ENCODE measurements at places on chromosomes 4 and X.

GRCh38 chrX:154457491-154458115 lies 478 bp upstream of the PLXNA3 start:
- DNase-seq = no peak

- no peak for DNase-seq
These were observed 207.4 kb upstream of the MAOA start for GRCh38 chrX:43448688-43449087.

DNA sequence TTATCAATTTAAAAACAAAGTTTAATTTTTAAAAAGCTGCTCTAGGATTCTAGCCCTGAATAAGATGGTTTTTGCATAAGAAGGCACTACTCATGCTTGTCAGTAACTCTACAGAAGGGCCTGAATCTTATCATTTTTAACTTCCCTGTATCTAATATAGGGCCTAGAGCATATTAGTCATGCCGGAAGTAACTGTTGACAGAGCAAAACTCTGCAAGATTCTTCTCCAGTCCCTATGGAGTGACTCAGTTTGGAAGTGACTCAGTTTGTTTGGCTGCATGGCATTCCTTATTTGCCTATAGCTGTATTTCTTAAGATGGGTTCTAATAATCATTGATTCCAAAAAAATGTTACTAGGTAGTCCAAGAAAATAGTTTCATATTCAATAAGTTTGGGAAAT lies 431.8 kb upstream of the HTR2C start:
- no peak for DNase-seq

DNA sequence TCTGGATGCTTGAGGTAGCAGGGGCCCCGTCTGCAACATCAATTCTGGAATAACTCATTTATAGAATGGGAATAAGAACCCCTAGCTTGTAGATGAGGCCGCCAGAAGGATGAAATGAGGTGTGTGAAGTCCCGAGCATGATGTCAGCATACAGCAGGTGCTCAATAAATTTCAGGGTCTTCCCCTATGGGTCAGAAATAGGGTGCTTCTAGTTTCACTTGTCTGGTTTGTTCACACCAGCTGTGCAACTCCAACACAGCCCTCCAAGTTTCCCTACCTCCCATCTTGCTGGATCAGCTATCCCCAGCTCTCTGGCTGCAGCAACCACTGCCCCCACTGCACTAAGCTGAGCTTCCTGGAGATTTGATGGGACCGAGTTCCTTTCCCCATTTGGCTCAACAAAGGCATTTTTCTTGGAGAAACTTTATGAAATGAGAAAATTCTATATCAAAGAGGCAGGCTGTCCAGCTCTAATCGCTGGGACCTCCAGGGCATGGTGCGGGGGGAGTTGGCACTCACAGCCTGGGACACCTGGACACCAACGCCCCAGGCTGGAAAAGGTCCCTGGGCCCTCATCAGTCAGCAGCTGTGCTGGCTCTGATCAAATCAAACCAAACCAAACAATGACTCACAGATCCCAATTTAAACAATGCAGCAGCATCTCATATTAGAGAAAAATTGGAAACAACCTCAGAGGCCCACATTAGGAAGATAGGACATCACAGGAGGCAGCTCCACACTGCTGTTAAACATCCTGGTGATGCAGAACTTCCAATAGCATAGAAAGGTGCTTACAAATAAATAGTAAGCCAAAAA lies 13.3 kb downstream of the SLC2A9 start:
- DNase-seq = no peak

- DNase-seq = peak; percentile 72
These were observed 57.6 kb downstream of the MAPK10 start for GRCh38 chr4:86302251-86302650.

DNA sequence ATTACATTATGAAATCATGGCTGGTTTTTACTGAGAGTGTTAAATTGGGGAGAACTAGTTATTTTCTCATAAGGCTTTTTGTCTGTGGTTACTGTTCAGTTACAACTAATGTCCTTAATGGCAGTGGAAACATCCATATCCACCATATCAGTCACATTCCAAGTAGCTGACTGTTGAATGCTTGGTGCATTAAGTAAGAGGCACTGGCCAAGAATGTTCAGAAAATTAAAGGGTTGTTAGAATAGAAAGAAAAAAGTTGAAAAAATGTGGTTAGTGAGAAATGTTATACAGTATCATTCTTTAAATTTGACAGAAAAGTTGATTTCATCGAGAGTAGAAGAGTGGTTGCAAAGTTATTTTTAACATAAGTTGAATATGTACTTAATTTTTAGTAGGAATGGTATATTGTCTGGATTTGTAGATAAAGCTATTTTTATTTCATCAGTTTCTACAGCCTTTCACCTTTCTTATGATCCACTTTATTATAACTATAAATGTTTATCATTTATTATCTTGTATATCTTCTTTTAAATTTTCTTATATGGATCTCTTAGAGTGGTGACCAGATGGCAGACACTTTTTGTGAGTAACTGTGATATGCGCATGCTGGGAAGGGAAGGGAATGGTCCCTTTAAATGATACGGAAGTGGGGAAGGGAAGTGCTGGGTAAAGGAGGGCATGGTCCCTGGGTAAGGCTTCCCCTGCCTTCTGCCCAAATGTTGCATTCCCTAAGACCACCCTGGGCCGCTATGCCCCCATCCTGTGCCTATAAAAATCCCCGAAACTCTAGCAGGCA lies 2407.1 kb downstream of the ARAP2 start:
- no peak for DNase-seq

DNA sequence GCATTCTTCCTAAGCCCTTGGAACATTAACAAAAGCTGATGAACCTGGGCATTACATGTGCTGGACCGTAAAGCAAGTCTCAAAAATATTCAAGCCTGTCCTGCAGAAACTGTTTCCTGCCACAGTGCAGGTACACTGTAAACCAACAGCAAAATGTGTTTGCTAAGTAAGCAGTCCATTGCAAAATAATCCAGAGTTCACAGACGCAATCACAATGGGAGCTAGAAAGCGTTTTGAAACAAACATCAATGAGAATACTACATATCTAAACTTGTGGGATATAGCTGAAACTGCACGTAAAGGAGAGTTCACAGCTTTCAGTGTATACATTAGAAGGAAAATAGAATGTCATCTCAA lies 61.6 kb downstream of the RGS12 start:
- no peak for DNase-seq

DNA sequence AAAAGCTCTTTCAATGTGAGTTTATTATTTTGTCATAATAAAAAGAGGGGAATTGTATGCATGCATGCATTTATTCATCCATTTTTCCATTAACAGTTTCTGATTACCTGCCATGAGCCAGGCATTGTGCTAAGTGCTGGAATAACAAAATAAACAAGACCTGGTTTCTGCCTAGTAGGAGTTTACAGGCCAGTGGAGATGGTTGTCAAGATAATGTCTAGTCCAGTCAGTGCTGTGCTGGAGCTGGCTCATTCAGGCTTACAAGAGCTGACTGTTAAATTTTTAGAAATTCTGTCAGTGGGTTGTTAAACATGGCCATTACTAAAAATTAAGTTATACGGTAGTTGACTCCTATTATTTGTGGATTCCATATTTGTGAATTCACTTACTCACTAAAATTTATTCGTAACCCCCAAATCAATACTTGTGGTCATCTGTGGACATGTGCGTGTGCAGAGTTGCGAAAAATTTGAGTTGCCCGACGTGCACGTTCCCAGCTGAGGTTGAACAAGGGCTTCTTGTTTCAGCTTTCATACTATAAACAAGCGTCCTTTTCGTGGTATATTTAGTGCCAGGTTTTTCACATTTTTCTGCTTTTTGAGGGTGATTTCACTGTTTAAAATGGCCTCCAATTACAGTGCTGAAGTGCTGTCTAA lies 172.3 kb upstream of the RPS6KA3 start:
- no peak for DNase-seq

- DNase-seq = peak; percentile 9
These were observed 23.7 kb upstream of the PNMA3 start for GRCh38 chrX:153032397-153033118.

- no peak for DNase-seq
These were observed 9.6 kb downstream of the ARSJ start for GRCh38 chr4:113969709-113970334.

DNA sequence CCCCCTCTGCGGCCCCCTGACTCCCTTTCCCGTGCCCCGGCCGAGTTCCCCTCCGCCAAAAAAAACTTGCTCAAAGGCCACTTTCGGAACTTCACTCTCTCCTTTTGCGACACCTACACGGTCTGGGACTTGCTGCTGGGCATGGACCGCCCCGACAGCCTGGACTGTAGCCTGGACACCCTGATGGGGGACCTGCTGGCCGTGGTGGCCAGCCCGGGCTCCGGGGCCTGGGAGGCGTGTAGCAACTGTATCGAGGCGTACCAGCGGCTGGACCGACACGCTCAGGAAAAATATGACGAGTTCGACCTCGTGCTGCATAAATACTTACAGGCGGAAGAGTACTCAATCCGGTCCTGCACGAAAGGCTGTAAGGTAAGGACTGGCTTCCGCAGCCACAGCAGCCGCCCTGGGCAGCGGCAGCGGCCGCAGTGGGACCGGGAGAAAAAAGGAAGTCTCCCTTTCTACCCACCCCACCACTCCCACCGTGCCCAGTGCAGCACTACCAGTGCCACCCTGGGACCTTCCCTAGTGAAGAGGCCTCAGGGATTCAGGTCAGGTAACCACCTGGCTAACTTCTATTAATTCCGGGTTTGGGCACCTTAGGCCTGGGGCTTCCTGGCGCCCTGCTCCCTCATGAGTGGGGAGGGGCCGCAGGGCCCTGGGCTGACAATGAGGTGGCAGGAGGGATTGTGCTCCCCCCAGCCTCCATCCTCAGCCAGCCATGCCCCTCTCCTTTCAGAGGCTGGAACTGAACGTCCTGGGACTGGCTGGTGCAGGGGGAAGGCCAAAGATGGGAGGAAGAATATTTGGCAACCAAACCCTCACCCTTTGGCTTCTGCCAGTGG lies 1.9 kb downstream of the NALF2 start:
- DNase-seq = no peak

GRCh38 chr4:73871511-73872310 lies 2.5 kb downstream of the CXCL1 start:
- no peak for DNase-seq

- DNase-seq = no peak
These were observed 53.1 kb downstream of the TIGD2 start for GRCh38 chr4:89164400-89164799.

Data from NCI-H1417 treated with DMSO at 0.1 percent for 48 hours (cell line).